ENCODE measurements at places on chromosomes 4 and X.
A peak's percentile ranks its signal among the peaks of the same experiment; 100 is the strongest.

GRCh38 chrX:49039598-49040375 is 3.4 kb downstream of the TFE3 start:
- peak; percentile 79 for DNase-seq

GRCh38 chr4:99863804-99864203 is 30.4 kb downstream of the LAMTOR3 start:
- DNase-seq = no peak

DNA sequence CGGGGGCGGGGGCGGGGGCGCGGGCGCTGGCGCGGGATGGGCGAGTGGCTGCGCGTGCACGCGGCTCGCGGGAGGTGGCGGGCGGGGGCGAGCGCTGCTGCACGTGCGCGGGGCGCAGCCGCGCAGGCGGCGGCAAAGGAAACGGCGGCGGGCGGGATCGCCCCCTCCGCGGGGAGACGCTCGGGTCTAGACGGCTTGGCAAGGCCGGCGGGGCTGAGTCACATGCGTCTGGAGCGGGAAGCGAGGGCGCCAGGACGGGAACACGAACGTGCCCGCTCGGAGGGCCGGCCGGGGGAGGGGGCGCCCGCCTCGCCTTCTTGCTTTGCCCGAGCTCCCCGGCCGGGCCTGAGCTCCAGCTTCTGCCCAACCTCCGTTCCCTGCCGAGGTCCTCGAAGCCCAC is 4.3 kb upstream of the HAUS7 start:
- peak; percentile 65 for DNase-seq

GRCh38 chr4:99624141-99624719 is 33.4 kb downstream of the C4orf54 start:
- DNase-seq = no peak

DNA sequence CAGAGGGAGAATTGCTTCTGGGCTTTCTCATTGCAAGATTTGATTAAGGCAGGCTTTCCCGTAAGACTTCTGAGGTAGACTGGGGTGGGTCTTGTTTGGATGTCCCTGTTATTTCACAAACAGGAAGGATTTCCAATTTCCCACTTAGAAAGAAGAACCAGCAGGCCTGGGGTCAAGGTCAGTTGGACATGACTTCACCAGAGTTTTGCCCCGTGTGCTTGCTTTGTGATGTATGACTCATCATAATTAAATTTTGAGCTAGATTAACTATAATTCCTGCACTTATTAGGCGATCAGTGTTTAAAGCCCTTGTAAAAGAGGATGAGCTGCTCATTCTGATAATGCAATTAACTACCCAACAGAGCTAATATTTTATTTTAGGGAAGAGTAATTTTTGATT is 32.8 kb upstream of the ARHGAP36 start:
- no peak for DNase-seq

DNA sequence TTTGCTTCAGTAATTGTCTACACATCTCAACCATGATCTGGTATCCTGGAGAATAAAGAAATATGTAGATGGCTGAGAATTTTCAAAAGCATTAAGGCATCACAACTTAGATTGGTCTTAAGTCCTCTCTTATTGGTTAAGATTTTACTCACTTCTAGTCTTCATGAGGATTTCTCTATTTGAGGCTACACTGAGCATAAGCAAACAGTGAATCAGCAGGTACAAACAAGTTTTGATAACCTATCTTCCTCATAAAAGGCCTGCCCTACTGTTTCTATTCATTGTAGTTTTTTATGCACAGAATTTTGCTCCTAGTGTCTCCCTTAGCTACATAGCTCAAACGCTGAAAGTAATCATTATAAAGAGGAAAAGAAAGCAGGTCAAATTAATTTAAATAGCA is 460.7 kb upstream of the RPS6KA3 start:
- no peak for DNase-seq

DNA sequence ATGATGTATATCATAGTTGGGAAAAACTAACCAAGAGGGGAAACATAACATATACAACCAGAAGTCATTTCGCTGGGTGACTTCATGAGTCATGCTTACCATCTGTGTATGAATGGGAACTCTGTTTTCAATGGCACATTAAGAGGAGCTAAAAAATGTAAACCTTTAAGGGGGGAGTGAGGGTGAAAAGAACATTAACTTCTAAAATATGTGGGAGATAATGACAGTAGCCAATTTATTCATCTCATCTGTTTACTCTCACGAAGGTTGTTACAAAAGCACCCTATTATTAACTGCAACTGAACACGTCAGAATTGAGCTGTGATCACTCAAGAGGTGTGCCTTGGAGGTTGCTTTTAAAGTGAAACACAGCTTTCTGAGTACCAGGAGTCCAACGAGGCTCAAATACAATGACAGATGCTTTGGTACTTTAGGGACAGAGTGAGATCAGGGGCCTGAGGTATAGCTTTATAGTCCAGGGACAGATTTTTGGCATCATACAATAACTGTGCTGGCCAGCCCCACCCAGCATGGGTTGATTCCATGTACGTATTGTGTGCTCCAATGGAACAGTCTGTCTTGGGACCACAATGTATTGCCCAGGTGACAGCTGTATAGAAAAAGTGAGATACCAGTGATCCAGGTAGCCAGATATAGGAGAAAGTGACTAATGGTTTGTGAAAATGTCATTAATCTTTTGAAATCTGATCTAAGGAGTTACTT is 107.3 kb downstream of the AMMECR1 start:
- peak; percentile 14 for DNase-seq

All from AG08396 (cell line).